ENCODE measurements at places on chromosomes 1 and 21.

GRCh38 chr1:215780139-215780538, 213.0 kb downstream of the KCTD3 start:
- DNase-seq, result no peak

GRCh38 chr1:22375601-22376000, 76.0 kb upstream of the ZBTB40 start:
- no peak for DNase-seq

DNA sequence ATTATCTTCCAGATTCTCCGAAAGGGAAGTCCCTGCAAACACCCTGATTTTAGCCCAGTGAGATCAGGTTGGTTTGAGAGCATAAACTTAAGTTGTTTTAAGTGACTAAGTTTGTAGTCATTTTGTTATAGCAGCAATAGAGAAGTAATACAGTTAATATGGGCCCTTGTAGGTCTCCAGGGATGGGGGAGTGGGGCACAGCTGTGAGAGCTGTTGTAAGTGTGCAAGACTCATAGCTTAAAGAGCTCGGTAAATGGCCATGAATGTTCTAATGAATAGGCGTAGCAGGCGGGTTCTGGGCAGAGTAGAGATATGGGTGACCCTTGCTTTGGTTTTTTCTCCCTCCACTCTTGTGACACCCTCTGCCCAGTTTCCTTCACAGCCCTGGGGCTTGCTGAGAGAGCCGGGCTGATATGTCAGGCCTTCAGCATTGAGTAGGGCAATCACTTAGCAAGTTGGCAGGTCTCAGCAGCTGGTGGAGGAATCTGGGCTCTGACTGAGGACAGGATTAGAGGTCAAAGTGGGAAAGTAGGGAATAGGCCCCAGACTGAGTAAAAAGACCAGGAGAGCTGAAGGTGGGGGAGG, 16.0 kb upstream of the ID3 start:
- DNase-seq, result no peak

- DNase-seq, result no peak
Observed at GRCh38 chr21:42755031-42755665, 101.7 kb downstream of the PDE9A start.

DNA sequence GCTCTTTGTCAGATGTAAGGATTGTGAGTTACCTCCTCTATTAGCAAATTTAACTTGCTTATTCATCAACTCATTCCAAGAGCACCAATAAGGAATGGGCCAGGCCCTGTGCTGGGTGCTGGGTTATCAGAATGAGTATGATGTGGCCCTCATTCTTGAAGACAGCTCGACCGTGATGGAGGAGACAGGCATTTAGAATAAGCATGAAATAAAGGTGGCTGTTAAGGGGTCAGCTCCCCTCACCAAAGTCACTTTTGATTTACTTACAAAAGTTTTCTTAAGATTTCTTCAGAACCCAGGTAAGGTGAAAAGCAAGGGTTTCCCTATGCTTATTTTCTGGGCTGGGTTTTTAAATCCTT, 15.3 kb upstream of the PADI1 start:
- DNase-seq, result no peak

GRCh38 chr1:152109998-152110294, 5.3 kb downstream of the TCHH start:
- DNase-seq, result no peak

- no peak for DNase-seq
Observed at GRCh38 chr21:45870421-45870820, 111.1 kb upstream of the COL6A1 start.

DNA sequence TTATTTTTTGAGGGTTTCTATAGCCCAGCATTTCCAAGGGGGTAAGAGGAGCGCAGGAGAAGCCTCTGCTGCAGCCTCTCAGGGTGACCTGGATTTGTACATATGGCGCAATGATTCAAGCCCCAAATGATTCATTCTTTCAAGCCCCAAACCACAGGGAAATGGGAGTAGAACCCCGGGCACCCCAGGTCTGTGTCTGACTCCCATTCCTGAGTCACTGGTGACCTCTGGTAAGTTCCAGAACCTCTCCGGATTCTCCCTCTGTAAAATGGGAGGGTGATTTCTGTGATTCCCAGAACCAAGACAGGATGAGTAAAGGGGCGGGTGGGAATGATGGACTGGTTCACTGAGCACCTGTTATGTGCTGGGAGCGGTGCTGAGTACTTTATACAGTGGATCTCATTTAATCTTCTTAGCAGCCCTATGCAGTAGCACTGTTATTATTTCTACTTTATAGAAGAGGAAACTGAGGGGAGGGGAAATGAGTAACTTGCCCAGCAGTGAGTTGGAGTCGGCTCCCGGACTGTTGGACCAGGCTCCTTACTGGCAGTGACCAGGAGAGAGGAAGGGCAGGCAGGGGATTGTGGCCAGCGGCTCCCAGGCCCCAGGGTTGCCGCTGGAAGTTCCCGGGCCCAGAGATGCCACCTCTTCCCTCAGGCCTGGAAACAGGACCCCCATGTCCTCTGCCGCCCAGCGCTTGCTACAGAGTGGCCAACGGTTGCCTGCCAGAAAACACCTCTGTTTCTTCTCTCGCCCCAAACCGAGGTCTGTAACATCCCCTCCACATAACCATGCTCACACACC, 20.3 kb upstream of the SLC26A9 start:
- DNase-seq, result no peak

DNA sequence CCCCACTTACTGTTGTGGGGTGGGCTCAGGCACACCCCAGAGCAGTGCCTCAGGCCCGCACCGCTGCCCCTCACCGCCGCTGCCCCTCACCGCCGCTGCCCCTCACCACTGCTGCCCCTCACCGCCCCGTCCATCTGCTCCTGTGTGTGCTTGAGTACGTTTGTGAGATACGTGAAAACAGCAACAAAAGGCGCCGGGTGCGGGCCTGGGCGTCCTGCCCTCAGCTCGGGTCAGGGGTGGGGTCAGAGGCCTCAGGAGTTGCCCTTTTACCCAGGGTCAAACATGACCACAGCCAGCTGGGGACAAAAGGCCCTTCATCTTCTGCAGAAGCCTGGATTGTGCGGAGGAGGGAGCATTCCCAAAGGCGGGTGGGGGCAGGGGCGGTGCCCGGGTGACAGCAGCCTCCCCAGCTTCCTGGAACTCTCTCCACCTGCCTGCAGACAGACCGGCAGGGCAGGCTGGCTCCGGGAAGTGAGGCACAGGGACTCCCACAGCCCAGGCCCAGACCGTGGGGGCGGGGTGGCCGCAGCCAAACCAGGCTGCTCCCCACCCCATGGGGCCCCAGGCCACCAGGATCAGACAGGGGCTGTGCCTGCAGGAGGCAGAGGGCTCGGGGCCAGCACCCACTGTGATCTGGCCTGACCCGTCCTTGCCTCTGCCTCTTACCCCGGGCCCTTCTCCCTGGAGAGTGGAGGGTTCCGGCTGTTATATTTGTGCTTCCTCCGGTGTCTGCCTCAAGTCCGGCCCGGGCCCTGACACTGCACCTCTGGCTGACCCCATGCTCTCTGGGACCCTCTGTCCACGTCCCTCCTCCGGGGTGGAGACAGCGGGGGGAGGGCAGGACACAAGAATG, 2.3 kb upstream of the VWA1 start:
- no peak for DNase-seq

Data from activated gamma-delta T cell treated with anti-CD3 and anti-CD28 coated beads, Interleukin-2, amount 50 U/mL, for 16 hours (primary cell).